Left lung (tissue), 14 donors: ENCODE measurements at places on chromosomes 4 and X. TPM values are rescaled to one million over a fixed set of nuclear protein-coding genes. Genes with fewer than 3 reads are reported as not detected.

Gene SRPX2
- polyA plus RNA-seq: 28.8 TPM

DNA sequence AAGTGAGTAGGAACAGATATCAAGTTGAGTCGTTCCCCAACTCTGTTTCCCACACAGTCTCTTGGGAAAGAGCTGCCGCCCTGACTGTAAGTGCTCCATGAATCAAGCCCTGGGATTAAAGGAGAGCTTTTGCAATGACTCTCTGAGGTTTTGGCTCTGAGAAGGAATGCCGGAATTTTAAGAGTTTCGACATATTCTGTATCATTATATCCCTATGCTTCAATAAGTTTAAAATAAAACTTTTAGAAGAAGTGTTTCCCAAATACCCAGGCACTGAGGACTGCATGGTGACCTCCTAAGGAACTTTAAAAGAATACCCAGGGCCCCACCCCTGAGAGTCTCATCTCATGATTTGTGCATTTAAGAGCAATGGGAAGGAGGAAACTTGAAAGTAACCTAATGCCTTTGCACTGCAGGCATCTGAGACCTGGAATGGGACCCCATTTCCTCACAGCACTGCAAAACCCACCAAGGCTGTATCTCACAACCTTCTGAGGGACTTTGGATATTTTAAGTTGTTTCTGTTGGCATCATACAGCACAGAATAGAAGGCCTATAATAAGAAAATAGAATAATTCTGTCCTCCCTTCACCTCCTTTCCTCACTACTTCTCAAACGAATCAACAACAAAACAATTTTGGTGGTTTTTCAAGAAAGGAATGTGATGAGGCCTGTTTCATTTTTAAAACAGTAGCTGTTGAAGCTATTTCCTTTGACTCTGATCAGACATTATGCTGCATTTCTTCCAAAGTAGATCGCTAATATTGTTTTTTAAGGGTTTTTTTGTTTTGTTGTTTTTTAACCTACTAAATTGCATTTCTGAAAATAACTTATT lies 121.2 kb downstream of the GASK1B start:
- no peak for DNase-seq

DNA sequence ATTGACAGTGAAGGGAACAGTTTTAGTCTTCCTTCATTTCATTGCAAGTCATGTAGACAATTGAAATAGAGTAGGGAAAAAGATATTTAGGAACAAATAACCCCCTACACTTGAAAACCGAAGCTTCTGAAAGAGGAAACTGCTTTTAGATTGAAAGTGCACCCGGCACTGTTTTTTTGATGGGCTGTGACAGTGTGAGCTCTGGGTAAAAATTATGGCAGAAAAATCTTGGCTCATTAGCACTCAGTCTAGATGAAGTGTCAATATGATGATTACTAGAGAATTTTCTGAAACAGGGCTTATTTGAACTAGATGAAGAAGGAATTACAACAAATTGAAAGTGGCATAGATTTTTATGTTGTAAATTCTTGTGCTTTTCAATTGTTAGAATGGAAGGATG lies 1132.4 kb downstream of the RAPGEF2 start:
- no peak for DNase-seq

- DNase-seq: no peak
Observed at GRCh38 chr4:138034871-138035270, 207.3 kb downstream of the SLC7A11 start.

- DNase-seq: peak; percentile 4
Observed at GRCh38 chrX:386239-386767, 404 bp downstream of the PPP2R3B start.

GRCh38 chr4:127379499-127379898 lies 253.3 kb upstream of the INTU start:
- no peak for DNase-seq

- DNase-seq: no peak
Observed at GRCh38 chr4:86975927-86976326, 41.1 kb downstream of the AFF1 start.

DNA sequence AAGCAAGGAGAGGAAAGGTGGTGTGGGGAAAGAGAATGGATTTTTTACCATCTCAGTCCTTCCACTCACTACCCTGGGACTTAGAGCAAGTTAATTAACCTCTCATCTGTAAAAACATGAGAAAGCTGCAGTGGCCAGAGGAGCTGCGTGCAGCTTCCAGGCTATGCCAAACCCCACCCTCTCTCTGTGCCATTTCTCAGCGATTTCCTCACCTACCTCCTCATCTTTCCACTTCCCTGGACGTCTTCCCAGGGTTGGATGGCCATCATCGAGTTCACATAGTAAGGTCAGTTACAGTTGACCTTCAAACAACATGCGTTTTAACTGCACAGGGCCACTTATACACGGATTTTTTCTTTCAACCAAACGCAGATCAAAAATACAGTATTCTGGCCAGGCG lies 64.3 kb downstream of the SMIM20 start:
- no peak for DNase-seq

Gene DCAF12L2
- 0.13 TPM for polyA plus RNA-seq

DNA sequence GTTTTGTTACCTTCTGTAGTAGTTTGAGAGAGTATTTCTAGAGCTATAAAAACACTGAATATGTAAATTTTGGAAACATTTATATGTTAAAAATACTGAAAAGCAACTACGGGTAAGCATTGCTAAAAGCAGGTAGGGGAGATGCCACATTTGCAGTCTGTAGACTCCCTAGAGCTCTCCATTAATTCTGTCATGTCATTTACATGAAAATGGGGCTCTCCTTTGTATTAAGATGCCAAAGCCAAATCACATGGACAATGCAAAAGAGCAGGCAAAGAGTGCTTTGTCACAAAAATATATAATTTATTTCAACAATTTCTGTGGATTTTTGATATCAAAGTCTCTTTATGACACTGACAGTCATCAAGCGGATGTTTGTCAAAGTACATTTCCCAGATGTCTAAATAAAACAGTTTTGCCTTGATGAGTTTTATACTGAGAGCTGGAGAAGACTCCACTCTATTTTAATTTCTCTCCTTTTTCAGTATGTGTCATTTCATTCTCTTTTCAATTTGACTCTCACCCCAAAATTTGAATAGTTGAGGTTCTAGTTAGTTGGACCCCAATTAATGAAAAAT lies 51.8 kb downstream of the LDB2 start:
- DNase-seq: no peak

Gene MXRA5
- 0.49 TPM for polyA plus RNA-seq

Gene NOX1
- polyA plus RNA-seq: 1.1 TPM

GRCh38 chr4:182236186-182236585 lies 7.0 kb upstream of the TENM3 start:
- no peak for DNase-seq

DNA sequence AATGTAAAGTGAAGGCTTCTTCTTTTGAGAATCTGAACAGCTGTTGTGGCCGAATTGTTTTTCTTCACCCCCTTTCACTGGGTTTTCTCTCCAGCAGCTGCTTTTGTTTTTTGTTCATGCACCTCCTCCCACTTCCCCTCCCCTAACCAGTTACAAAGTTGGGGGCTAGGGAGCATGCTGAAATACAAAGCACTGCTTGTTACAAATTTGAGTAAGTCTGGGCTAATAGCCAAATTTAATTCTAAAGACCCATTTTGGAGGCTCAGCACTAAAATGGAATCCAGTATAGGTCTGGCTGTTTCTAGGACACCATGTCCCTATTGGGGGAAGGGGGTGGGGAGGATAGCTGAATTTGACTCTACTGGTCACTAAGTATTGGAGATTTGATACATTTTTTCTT lies 89.2 kb upstream of the GPM6B start:
- no peak for DNase-seq

Gene SLC49A3
- 8.9 TPM for polyA plus RNA-seq

DNA sequence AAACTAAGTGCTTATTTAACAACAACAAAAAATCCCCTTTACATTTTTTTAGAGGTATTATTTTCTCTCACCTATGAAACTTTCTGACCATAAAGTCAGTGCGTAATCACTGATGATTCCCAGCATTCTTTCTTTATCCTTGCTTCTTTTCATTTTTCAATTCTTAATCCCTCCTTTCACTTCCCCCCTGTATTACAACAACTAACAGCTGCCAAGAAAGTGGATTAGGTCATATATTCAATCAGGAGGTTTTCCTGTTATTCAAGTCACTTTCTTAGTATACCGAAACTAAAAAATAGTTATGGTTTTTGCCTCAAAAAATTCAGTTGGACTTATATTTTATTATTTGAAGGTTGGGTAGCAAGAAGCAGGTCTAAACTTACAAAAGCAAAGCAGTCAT lies 2.1 kb upstream of the STAP1 start:
- no peak for DNase-seq

DNA sequence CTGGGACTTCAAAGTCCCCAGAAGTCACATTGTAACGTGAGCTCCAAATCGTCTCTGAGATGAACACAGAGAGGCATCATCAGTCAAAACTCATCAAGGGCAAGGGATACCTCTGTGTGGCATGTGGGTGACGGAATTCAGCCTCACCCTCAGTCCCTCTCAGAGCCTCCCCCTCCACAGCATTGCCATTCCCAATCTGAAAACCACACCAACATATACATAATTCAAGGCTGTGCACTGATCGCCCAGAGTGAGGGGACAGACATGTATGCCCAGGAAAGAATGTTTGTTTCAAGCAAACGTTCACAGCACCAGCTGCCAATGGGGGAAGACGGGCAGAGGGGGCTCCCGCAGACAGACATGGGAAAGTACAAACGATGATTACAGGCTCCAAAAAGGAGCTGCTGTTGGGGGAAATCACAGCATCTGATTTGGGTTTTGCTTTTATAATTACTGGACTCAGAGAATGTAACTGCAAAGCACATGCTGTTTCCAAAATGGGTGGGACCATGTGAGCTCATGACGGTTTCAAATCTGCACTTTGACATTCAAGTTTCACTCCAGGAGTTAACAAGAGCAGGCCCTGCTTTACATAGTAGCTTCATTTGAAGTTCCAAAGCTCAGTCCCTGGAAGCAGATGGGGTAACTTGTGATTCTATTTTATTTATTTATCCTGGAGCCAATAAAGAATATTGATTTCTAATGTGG lies 88.3 kb downstream of the CLCN4 start:
- no peak for DNase-seq

- DNase-seq: no peak
Observed at GRCh38 chr4:102736636-102737549, 23.9 kb downstream of the MANBA start.

Gene MAP7D2
- polyA plus RNA-seq: 0.47 TPM

DNA sequence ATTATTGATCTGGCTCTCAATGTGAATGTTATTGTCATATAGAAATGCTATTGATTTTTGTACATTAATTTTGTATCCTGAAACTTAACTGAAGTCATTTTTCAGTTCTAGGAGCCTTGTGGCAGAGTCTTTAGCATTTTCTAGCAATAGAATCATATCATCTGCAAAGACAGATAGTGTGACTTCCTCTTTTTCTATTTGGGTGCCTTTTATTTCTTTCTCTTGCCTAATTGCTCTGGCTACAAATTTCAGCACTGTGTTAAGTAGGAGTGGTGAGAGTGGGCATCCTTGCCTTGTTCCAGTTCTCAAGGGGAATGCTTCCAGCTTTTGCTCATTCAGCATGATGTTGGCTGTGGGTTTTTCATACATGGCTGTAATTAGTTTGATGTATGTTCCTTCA lies 102.7 kb downstream of the SH3BGRL start:
- no peak for DNase-seq

GRCh38 chrX:40104985-40105834 lies 7.5 kb upstream of the BCOR start:
- DNase-seq: peak; percentile 89

DNA sequence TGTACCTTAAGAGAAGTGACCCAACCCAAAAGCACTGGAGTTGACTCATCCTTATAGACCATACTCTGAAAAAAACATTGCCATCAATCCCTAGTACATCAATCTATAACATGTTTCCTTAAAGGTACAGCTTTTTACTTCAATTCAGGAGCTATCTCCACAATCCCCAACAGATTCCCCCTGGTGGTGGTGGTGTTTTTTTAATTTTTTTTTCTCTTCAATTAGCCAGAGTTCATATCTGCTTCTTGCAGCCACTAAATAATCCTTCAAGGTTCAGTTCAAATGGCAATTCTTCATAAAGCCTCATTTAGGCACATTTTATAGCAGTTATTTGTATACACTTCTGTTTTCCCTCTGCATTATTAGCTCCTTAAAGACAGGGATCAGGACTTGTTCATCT lies 60.7 kb upstream of the KDR start:
- DNase-seq: no peak

DNA sequence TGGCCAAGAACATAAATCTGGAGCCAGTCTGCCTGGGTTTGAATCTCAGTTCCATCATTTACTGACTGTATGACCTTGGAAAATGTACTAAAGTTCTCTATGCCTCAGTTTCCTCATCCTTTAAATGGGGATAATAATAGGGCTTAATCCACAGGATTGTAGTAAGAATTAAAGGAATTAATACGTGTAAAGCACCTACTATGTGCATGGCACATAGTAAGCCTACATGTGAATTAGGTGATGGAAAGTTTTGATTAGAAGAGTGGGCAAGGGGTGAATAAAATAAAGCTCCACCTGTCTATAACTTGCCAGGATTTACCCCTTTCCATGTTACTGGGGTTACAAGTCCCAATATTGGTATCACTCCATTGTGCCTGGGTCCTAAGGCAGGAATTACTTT lies 35.8 kb upstream of the IL13RA2 start:
- no peak for DNase-seq

DNA sequence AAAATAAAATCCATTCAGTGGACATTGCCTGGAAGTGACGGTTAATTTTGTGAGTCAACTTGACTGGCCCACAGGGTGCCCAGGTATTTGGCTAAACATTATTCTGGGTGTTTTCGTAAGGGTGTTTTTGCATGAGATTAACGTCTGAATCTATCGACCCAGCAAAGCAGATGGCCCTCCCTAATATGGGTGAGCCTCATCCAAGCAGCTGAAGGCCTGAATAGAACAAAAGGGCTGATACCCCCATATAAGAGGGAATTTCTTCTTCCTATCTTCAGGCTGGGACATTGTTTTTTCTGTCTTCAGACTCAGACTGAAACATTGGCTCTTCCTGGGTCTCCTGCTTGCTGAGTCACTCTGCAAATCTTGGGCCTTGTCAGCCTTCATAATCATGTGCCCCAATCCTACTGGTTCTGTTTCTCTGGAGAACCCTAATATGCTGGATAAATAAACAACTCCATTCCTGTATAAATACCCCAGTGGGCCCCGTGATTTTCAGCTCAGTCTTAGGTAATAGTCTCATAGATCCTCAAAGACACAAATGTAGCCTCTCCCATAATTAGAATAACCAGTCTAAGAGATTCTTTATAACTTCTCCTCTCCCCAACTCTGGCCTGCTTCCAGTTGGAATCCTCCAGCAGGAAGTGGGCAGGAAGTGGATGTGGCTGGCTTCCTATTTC lies 33.1 kb upstream of the DDX3X start:
- no peak for DNase-seq

- DNase-seq: no peak
Observed at GRCh38 chr4:108427946-108428485, 192.4 kb upstream of the RPL34 start.

Gene RPA4
- polyA plus RNA-seq: not detected

Gene BEND2
- polyA plus RNA-seq: 0.09 TPM

Gene ADRA2C
- 0.73 TPM for polyA plus RNA-seq

DNA sequence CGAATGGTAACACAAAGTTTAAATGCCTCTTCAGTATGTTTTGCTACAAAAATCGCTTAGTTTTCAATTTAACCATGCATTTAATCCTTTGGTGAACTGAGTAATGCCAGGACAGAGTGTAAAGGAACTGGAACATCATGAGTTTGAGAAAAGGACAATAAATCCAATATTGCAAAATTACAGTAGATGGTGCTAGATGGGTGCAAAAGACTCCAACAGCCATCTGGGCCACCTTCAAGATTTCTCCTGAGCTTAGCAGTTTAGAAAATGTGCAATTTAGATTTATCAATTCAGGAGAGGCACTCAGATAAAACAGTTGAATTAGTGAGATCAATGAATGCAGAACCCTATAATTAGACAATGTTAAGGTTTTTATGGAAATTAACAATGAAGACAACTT lies 33.2 kb upstream of the MID1IP1 start:
- DNase-seq: no peak
